ENCODE measurements at places on chromosomes 2 and 18. TPM values are rescaled to one million over a fixed set of nuclear protein-coding genes. Genes with fewer than 3 reads are reported as not detected.

Gene KLHL14
- 2.2 TPM for total RNA-seq

GRCh38 chr2:12484536-12485115, 232.1 kb upstream of the TRIB2 start:
- DNase-seq, result no peak

Gene MALL
- 121 TPM for total RNA-seq

DNA sequence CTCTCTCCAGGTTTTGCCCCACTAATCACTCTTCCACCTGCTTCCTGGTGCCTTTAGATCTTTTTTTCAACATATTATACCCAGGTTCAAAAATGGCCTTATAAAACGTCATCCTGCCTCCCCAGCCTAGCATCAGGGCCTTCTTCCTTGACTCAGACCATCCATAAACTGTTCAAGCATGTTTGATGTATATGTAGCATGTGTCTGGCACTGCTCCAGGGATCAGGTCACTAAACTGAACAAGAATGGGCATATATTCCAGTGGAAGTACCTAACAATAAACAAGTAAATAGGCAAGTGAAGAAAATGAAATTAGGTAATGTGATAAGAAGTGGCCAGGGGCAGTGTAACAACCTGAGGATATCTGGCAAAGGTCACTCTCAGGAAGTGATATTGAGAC, 141.2 kb downstream of the TRIB2 start:
- no peak for DNase-seq

GRCh38 chr2:71299507-71299906, 32.1 kb upstream of the ZNF638 start:
- DNase-seq, result no peak

GRCh38 chr2:20576598-20577115, 74.2 kb downstream of the HS1BP3 start:
- no peak for DNase-seq

DNA sequence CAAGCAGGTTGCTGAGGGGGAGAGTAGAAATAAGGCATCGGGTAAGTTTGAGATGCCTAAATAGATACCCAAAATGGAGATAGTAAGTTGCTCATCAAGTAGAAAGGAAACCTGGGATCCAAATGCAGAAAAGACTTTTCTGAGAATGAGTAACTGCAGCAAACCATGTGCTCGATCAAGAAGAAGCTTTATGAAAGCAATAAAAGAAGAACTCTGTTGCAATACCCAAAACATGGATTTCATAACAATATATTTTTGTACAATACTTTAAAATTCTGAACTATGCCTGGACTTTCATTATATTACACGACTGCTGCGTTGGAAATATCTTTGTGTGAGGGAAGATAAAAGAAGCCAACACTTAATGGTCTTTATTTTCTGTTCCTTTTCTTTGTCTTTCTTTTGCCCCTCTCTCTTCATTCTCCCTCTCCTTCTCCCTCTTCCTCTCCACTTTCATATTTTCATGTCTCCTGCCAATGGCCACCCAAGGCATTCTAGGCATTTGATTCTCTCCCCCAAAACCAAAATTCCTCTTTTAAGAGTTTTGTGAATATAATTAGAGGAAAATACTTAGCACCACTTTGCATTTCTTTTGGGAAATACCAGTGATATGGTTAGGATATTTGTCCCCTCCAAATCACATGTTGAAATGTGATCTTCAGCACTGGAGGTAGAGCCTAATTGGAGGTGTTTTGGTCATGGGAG, 257.6 kb downstream of the MREG start:
- no peak for DNase-seq

Gene SLC16A14
- total RNA-seq, result 8.2 TPM

GRCh38 chr2:232637866-232638583, 4.6 kb downstream of the EFHD1 start:
- DNase-seq, result no peak

DNA sequence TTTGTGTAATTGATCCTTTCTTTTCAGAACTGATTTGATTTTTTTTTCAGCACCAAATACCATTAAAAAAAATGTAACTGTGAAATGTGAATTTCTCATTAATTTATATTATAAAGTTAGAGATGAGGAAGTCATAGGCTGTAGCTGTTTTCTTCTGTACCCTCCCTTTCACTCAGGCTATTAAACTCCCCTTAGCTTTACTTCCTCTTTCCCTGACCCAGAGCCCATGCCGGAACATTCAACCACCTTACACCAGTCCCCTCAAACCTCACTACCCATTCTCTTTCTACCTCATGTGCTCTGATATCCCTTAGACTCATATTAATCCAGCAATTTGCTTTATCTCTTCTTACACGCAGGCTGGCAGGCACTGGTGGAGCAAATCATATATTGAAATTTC, 12.4 kb downstream of the GALNT5 start:
- no peak for DNase-seq

- DNase-seq, result no peak
Observed at GRCh38 chr2:13504808-13505207, 788.1 kb downstream of the TRIB2 start.

- no peak for DNase-seq
Observed at GRCh38 chr2:225690153-225690552, 290.6 kb downstream of the NYAP2 start.

- DNase-seq, result no peak
Observed at GRCh38 chr18:50659091-50660003, 99.5 kb downstream of the MAPK4 start.

Gene CDKL4
- 1.5 TPM for total RNA-seq

Gene SFTPB
- total RNA-seq, result 6,615 TPM

DNA sequence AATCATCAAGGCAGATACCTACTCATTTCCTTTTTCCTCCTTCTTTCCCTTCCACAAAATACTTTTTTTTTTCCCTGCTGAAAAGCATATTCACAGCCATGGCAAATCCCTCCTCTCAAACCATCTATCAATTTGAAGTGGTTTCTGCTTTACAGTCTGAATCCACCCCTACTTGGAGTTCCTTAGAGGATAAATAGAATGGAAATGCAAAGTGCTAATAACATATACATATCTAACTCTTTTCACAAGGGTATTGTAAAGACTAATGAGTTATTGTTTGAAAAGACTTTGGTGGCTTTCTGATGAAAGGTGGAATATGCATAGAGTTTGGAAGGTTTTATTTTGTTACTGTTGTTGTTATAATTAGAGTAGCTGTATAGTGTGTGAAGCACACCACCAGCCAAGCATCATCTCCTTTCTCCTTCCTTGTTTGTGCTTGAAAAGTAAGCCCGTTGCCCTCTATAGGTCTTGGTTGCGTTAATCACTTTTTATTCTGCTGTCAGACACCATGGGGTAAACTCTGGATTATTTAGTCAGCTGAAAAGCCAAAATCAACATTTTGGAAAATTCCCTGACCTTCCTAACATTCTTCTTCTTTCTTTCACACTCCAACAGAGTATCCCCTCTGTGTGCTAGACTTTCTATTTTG, 2126.9 kb upstream of the CELF4 start:
- no peak for DNase-seq

- DNase-seq, result peak; percentile 74
Observed at GRCh38 chr2:45533771-45534170, 77.3 kb downstream of the SRBD1 start.

Gene ADRA2B
- 0.88 TPM for total RNA-seq

GRCh38 chr2:181752301-181752700, 72.0 kb upstream of the NEUROD1 start:
- no peak for DNase-seq

GRCh38 chr2:33782395-33783230, 183.5 kb upstream of the FAM98A start:
- DNase-seq, result no peak

- no peak for DNase-seq
Observed at GRCh38 chr2:164205347-164205746, 415.9 kb downstream of the GRB14 start.

Gene RAB3GAP1
- total RNA-seq, result 107 TPM

Gene DYSF
- total RNA-seq, result 48.3 TPM

DNA sequence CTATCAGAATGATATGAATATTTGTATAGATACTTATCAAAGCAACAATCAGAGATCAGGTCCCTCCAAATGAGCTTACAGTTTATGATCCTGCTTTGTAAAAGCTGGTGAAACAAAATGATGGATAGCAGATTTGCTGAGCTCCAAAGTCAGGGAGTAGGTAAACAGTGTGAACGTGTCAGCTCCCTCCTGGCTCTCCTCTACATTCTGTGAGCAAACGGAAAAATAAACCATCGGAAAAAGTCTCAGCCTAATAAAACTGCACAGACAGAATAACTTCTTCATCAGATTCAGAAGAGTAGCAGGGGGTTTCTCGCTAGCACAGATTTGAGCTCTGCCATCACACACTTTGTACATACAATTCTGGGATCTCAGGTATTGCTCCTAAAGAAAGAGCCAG, 51.3 kb downstream of the BCL11A start:
- no peak for DNase-seq

Gene CDH20
- total RNA-seq, result not detected

Gene STAT4
- 4.6 TPM for total RNA-seq

DNA sequence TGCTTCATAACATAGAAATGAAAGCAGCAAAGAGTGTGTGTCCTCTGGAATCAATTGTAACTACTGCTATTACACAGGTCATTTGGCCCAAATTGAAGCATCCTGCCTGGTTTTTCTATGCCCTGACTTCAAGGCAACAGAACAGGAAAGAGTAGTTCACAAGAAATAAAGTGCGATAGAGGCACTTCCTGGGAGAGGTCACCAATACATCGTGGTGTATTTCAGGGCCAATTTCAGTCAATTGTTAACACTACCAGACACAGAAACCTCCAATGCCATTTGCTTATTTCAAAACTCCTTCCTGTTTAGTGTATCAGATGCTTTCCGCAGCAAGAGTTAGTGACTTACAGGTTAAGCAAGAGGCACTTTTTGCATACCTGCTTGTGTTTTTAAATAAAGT, 292.1 kb downstream of the ETAA1 start:
- DNase-seq, result no peak

- DNase-seq, result no peak
Observed at GRCh38 chr2:190771726-190772125, 108.9 kb upstream of the GLS start.

GRCh38 chr2:239726631-239727181, 298.4 kb downstream of the NDUFA10 start:
- DNase-seq, result no peak

DNA sequence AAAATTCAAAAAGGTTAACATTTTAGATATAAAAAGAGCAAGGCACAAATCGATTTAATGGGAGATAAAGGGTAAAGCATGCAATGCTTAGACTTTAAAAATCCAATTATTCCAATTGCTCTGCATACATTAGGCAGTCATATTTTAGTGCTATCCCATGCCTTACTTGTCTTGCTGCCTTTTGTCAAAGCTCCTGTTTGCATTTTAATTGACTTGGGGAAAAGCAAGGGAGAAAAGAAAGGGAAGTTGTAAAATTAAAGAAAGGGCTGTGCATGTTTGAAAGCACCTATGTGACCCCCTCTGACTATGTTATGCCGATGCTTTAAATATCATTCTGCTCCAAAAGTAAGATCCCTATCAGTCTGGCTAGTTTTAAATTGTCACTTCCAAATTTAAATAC, 193.7 kb upstream of the VWC2L start:
- no peak for DNase-seq

DNA sequence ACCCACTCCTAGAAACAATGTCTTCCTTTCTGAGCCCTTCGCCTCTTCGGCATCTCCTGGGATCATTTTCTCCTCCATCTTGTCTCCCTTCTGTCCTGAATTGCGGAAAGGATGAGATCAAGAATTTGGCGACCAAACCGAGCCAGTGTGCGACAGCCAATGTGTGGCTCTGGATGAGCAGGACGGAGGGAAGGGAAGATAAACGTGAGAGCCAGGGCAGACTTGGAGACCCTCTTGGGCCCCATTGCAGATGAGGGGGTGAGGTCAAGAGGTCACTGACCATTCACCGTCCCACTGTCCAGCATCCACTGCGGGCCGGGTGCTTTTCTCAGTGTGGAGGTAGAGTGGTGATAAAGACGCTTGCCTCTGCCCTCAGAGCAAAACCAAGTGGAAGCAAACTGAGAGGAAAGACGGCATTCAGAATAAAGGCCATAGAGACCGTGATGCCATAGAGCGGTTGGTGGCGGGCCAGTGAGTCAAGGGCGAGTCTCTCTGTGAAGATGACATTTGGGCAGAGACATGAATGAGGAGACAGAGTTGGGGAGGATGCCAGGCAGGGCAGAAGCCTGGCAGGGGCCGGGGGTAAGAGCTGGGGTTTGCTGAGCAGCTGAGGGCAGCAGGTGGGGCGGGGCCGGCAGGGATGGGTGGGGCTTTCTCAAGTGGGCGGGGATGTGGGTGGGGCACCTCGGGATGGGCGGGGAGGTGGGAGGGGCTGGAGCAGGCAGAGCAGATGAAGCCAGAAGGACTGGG, 55.6 kb downstream of the ACAA2 start:
- DNase-seq, result no peak

- no peak for DNase-seq
Observed at GRCh38 chr2:13240789-13241487, 524.2 kb downstream of the TRIB2 start.

Gene POLR1A
- total RNA-seq, result 12.8 TPM

DNA sequence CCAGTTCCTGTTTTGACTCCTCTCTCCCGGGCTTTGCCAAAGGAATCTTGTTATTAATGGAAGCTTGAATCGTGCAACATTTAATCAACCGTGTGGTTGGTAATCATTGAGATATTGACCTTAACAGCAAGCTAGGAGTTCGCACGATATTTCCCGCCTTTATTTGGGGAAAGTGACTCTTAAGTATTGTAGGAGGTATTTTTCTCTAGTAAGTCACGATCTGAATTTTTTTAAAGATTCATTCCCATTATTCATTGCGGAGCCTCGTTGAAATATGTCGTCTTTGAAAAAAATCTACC, 663 bp downstream of the NUP35 start:
- no peak for DNase-seq

DNA sequence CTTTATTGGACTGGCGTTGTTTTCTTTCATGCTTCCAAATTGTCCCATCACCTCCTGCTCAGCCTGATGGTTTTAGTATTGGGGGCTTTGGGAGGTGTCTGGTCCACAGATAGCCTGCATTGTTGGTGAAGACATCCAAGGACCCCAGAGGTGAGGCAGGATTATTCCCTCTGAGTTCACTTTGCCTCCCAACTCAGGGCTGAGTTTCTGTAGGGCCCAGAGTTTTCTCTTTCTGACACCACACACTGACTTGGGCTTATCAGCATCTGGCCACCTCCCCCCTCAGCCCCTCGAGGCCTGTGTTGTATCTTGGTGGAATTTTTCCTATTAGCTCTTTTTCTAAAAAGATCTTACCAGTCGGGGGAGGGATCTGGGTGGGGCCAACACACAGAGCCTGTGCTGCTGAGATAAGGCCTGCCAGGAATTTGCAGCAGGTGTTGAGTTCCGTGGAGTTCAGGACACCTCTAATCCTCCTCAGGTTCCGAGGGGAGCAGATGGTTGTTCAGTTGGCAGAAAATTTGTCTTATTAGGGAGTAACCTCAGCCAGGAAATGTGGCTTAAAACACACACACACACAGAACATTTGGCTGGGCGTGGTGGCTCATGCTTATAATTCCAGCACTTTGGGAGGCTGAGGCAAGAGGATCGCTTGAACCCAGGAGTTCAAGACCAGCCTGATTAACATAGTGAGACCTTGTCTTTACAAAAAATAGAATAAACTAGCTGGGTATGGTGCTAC, 7.3 kb downstream of the EMILIN2 start:
- DNase-seq, result no peak

Gene ALK
- 0.09 TPM for total RNA-seq

GRCh38 chr2:105814291-105814940, 69.7 kb downstream of the NCK2 start:
- DNase-seq, result no peak

- no peak for DNase-seq
Observed at GRCh38 chr2:99898336-99899048, 243.9 kb downstream of the AFF3 start.

Measured in lung (tissue), 17 donors.